ENCODE measurements at places on chromosomes 3 and 15.

GRCh38 chr15:100688549-100689120 is 86.2 kb downstream of the ASB7 start:
- DNase-seq = no peak

GRCh38 chr3:111976254-111976653 is 2.6 kb upstream of the ABHD10 start:
- no peak for DNase-seq

- DNase-seq = no peak
Measured at GRCh38 chr15:38930851-38931572, 366.4 kb upstream of the RASGRP1 start.

- DNase-seq = no peak
Measured at GRCh38 chr3:107496855-107497254, 25.9 kb upstream of the BBX start.

DNA sequence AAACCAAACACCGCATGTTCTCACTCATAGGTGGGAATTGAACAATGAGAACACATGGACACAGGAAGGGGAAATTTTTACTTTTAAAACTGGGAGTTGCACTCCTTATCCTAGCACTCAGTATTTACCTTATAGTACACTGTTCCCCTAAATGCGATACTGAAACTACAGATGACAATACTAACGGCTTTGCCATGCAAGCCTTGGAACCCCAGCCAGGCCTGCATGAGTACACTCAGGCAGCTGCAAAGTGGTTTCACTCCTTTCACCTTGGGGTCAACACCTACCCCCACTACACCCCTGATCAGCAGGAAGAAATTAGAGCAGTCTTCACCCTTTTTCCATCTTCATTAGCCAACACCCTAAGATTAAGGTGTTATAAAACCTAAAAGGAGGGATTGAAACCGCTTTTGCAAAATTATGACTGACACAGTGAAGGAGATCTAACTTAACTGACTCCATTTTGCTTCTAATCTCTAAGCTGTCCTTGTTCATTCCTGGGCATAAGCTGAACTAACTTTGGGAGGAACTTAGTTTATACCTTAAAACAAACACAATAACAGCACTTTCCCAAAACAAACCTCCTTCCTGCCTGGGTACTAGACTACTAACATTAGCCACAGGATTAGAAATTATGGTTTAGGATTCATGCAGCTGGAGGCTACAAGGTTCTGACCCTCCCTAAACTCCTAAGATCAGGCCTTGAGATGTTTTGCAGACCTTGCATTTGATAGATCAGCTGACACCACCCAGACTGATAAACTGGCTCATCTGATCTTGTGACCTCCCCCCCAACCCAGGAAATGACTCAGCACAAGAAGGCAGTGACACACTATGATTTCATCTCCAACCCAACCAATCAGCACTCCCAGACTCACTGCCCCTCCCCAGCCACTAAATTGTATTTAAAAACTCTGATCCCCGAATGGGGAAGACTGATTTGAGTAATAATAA is 452.1 kb upstream of the PPP2R3A start:
- no peak for DNase-seq

DNA sequence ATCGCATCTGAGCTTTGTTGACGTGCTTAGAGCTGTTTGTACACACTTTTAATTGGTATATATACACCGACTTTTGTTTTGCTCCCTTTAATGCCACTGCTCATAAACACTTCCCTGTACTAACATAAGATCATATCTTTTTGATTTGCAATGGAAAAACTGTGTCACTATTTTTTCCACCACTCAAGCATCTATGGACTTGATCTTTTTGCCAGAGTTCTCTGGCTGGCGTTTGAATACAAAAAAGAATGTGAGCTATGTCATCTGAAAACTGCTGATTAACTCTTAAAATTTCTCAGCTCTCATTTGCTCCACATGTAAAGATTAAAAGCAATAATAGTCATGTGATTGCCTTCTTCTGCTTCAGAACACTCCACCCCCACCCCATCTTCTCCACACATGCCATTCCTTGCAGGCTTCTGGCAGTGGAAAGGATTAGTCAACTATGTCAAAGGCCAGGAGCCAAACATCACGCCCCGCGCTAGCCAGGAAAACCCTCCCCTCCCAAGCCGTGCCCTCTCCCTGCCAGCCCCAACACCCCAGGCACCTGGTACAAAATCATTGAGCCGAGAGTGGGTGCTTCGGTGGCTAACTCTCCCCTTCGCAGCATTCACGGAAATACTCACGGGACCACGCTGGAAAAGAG is 123.4 kb upstream of the MEF2A start:
- no peak for DNase-seq

DNA sequence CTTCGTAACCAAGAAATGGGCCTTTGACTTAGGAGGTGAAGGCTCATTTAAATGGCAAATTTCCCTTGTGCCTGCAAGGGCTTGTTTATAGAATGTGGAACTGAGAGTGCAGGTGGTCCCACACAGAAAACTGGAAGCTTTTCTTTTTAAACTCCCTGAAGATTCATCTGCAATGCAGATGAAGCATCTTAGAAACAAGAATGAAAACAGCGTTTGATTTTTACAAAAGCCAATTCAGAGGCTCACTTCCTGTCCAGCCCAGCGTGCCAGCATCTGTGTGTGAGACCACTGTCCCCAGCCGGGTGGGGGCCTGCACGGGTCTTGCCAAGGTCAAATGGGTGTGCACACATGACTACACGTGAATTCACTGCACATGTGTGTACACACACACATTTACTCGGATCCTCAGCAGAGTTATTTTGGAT is 94.7 kb downstream of the LINGO1 start:
- DNase-seq = no peak

DNA sequence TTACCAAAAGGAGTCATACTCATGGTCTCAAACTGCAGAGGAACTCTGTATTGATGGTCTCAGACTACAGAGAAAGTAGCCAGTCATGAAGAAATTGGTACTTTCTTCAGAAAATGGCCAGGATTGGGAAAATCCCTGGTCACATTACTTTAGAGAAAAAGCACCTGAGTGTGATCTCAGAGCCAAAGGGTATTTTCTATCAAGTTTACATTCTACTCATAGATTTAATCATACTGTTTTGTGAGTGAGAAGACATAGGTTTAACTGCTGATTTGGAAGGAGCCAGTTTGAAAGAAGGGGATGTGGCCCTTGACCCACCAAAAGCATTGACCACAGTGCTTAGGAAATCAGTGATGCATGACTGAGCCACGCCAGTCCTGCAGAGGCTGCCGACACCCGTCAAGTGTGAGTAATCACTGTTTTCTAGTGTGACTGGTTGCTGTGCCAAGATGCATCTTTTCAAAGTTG is 203.6 kb downstream of the AKAP13 start:
- DNase-seq = no peak

GRCh38 chr15:56098195-56098863 is 104.9 kb upstream of the NEDD4 start:
- no peak for DNase-seq

GRCh38 chr3:69090021-69090420 is 5.3 kb downstream of the ARL6IP5 start:
- DNase-seq = no peak

- no peak for DNase-seq
Measured at GRCh38 chr15:67785431-67785830, 39.9 kb upstream of the SKOR1 start.

GRCh38 chr3:118108769-118109168 is 925.9 kb downstream of the IGSF11 start:
- DNase-seq = no peak

DNA sequence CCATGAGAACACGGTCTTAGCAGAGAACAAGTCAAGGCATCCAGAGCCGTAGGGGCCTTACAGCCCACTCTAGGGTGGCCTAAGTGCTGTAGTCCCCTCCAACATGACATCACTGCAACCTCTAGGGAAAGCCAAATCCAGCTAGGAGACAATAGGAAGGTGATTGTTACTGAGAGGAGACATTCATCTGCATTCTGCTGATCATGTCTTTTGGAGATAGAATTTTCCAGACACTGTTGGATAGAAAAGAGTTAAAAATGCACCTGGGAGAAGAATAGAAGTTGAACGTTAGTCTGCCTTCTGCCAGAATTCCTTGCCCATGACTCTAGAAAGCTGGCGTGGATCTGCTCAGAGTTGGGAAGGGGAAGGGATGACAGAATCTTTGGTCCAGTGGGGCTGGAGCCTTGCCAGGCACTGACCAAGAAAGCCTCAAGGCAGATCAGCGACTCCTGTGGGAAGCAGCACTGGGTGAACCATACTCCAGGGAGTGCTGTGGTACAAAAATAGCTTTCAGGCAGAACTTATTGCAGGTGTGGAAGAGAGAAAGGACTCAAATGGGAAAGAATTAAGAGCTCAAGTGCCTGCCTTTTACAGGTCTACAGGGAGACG is 44.8 kb upstream of the RAF1 start:
- DNase-seq = no peak

DNA sequence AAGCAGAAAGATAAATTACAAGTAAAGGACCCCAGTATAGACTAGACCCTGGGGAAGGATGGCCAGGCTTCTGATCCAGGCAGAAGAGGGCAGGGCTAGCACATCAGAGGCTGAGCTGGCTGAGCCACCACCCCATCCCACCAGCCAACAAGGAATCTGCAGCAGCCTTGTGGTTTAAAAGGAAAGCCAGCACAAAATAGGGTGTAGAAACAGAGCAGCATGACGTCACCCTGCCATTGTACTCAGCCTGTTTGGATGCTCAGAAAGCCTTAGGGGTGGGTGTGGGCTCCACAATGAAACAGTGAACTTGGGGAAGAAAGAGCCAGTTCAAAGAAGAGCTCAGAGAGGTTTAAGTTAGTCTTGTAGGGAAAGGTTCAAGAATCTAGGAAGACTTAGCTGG is 28.2 kb downstream of the DUOX1 start:
- DNase-seq = no peak

GRCh38 chr3:99532246-99532645 is 106.1 kb upstream of the COL8A1 start:
- no peak for DNase-seq

- DNase-seq = no peak
Measured at GRCh38 chr15:66775127-66776105, 73.4 kb downstream of the SMAD6 start.

GRCh38 chr3:85790445-85791030 is 831.7 kb downstream of the CADM2 start:
- DNase-seq = no peak

DNA sequence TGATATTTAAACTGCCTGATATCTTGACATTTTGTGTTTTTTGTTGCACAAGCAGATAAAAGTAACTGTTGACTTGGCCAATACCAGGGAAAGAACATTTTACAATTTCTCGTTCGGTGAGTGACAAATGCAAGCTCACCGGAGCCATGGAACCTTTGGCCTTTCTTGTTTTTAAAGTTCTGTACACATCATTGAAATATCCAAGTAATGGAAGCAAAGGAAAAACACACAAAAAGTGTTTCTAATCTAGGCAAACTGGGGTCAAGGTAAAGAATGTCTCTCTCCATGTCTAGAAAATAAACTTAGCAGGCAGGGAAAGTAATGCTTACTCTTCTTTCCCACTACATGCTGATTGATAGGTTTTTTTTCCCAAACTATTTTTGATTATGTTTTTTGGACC is 27.8 kb downstream of the SPTSSB start:
- no peak for DNase-seq

DNA sequence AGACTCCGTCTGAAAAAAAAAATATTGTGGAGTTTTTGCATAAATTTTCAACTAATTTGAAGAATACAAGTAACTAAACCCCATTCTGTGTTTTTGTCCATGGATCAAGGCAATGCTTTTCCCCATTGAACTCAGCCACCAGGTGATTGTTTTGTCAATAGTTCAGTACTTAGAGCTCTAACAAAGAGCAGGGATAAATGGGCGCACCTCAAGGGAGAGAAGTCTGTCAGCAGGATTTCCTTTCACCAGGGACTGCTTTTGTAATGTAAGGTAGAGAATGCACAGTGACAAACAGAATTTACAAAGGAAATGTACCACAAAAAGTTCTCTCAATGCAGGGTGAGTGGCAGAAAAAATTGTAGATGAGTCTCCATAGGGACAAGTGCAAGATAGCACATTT is 10.8 kb upstream of the ATP13A5 start:
- no peak for DNase-seq

DNA sequence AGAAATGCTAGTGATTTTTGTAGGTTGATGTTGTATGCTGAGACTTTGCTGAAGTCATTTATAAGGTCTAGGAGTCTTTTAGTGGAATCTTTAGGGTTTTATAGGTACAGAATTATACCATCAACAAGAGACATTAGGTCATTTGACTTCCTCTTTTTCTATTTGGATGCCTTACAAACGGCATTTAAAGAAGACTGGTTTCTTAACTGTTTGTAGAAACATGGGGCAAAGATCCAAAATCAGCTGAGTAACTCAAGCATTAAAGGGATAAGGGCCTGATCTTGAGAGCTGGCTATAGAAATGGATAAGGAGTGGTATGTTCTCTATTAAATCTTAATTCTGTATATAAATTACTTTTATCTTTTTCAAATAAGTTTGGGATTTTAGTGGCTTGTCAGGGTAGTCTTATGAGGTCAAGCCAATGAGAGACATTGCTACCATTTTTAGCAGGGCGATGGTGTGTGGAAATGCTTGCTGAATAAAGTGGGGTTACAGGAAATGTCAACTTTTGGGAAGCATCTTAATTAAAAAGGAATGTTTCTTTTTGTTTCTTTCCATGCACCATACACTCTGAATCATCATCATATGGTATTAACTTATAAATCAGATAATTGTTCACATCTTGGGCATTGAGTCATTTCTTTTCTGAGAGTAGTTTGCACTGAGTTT is 197.7 kb upstream of the GBE1 start:
- DNase-seq = no peak

- no peak for DNase-seq
Measured at GRCh38 chr3:102941786-102942185, 507.0 kb downstream of the ZPLD1 start.

DNA sequence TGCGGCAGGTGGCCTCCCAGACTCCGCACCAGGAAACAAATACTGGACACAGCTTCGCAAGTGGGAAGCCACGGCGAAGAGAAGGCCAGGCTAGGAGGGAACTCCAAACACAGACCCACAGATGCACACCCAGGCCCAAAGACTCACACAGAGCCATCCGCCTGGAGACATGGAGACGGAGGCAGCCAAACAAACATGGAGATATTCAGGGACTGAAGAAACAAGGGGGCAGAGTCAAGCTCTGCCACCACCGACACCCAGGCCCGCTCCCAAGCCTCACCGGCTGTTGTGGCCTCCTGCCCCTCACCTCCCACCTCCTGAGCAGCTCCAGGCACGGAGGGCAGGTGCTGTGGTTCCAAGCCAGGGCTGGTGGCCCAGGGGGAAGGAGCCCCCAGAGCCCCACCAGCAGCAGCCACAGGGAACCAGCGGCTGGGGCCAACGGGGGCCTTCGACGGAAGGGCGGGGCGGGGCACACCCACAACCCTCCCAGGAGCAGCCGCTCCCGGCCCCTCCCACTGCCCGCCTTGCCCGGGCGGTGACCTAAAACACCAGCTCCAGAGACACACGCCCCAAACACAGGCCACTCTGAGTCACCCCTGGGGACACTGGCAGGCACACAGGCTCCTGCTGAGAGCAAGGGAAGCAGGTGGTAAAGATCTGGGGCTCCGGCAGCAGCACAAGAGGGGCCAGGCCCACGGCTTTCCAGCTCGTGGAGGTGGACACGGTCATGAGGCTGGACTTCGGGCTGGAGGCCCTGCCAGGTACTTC is 31.9 kb downstream of the TNK2 start:
- DNase-seq = no peak

All from stimulated activated CD8-positive, alpha-beta memory T cell treated with anti-CD3 and anti-CD28 coated beads, Interleukin-15, amount 100 ng/mL, for 24 hours (primary cell).